LoVo (cell line): ENCODE measurements at places on chromosomes 3 and 15.

DNA sequence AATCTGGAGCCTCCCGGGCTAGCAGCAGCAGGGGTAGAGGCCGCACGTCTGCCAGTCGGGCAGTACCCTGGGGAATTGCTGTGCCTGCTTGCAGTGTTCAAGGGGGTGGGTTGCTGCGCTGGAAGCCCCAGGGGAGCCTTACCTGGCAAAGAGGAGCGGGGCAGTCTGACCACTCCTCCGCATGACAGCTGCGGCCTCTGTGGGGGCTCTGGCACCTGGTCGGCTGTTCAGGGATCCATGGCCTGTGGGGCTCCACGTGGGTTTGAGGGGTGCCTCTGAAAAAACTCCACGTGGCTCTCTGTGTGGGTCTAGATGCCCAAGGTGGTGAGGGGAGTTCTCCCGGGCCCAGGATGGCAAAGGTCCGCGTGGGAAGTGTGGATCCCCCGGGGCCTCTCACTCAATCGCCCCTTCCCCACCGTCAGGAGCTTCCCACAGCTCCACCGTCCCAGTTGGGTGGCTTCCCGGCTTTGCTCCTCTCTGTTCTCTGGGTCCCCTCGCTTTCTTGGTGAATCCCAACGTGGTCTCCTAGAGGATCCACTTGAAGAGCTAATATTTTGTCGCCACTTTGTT is 184.5 kb downstream of the EFHB start:
- no peak for DNase-seq

DNA sequence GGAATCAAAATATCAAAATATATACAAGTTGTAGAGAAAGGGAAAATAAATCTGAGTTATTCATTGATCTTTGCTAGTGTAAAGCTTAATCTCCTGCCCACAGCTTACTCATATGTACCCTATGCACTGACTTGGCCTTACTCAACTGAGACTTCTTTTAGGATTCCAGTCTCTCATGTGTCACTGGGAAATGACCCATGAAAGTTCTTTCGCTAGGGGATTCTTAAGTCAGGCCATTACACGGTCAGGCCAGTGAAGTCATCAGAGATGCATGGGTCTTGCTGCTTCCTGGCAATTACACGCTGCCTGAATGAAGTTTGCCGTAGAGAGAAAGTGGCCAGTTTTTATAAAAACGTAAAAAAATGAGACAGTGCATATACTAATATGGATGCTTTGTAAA is 20.7 kb upstream of the LPP start:
- DNase-seq, result no peak

DNA sequence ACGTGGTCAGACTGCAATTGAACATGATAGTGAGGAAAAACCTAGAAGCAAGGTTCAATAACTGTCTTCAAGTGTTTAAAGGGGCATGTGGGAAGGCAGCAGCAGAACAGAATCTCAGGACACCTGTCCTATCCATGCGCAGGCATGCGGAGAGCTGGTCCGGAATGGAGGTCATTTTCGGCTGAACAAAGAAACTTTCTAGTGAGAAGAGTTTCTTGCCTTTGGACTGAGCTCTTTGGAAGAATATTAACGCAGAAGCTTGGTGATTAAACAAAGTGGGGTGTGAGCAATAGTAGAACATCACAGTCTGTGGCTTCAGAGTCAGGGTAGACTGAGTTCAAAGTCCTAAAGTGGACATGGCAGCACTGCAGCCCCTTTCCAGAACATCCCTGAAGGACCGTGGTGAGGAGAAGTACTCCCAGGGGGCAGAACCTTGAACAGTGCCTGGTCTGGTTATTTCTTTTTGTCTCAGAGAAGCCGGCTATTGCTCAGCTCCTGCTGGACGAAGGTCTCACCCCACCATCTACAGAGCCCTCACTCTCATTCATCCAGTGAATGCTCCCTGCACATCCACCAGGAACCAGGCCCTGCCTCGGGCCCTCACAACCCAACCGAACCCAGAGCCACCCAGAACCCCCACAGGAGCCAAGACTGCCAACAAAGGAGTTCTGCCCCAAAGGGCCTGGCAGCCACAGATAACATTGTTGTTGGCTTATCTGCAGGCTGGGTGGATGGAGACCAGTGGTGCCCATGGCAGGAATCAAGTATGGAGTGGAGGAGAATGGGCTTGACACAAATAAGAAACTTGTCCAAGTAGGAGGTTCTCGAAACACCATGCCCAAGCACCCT is 2.8 kb upstream of the SSUH2 start:
- no peak for DNase-seq

DNA sequence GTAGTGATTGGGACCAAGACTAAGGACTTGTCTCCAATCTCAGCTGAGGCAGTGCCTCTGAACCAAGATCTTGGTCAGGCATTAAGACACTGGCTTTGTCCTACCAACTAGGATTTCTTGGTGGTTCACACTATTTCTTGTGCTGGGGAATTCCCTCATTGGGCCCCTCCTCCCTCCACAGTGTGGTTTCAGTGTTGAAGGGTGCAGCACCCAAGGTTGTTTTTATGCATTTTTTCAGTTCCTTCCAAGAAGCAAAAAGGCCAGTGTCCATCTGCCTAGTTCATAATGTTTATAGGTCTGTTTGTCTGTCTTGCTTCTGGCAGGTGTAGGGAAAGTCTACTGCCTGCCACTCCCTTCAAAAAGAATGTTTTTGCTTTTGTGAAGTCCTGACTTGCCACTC is 10.6 kb upstream of the ITPKA start:
- no peak for DNase-seq

DNA sequence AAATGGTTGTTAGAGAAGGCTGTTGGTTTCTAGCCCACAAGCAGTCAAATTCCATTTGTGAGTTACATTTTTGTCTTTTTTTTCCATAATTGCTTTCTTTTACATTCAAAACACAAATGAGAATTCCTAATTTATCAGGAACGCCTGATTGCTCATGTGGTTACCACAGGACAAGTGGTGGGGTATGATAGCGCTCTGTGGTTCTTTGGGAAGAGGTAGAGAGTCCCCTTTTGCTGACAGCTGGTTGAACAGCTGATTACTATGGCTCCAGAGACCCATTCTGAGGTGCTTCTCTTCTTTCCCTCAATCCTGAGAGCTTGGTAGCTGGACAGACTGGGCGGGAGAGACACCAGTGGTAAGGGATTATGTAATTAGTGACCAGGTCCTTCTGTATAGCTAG is 24.4 kb downstream of the CNOT10 start:
- no peak for DNase-seq

DNA sequence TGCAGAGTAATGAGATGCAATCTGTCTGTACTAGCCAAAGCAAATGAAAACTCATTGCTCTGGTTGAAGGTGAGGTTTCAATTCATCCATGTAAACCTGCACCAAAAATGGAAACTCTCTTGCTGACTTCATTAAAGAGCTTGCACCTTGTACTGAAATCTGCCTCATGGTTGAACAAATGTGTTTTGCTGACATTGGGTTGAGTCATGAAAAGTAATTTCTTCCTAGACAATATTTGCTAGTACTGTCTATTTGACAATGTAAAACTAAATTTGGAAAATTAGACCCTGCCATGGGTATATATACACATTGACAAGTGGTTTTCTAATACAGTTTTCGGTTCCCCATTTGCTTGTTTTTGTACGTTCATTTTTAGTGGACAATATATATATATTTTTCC is 33.3 kb downstream of the RYR3 start:
- DNase-seq, result no peak

DNA sequence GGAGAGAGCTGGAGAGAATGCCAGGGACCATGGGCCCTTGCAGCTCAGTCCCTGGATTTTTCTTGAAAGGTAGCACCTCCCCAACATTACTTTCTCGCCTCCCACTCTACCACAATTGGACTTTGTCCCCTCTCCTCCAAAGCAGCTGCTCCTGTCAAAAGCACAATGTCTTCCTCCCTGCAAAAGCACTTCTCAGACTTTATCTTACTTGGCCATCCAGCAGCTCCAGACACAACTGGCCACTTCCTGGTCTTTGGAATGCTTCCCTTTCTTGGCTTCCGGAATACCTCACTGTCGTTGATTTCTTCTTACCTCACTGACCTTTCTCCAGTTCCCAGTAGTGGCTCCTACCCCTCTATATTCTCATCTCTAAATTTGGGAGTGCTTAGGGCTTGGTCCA is 134.6 kb upstream of the PROK2 start:
- no peak for DNase-seq

- peak; percentile 87 for DNase-seq
Measured at GRCh38 chr15:45456212-45457106, 66.1 kb downstream of the SLC30A4 start.

DNA sequence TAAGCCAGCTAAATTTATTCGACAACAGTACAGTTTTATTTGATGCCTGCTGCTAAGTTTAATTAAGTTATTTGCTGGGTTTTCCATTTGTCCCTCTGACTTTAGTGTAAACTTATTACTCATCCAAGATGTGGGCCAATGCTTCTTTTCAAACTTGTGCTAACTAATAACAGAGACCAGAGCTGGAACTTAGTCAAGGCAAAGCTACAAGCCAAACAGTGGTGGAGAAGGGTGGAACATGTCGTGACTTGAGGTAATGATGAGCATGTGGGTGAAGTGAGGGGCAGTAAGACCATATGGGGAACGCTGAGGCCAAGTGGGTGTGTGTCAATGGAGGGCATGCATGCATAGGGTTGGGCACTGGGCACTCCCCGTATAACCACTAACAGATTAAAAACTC is 63.9 kb downstream of the NMD3 start:
- DNase-seq, result no peak

GRCh38 chr15:94029495-94029894 is 201.9 kb upstream of the MCTP2 start:
- no peak for DNase-seq

DNA sequence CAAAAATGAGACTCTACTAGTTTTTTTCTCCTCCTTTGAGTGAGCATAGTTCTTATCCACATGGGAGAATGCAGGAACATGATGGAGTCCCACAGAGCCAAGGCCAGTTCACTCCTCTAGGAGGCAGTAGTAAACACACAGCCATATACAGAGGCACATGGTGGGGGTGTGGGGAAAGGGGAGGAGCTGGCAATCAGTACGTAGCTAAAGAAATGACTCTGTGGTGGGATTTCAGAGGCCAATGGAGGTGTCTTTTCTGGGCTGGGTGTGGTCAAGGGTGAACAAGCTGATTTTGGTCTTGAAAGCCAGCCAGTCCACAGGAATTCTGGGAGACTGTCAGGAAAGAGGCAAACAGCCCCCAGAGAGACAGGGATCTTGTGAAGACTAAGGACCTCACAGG is 6.6 kb upstream of the RAB11A start:
- peak; percentile 20 for DNase-seq

DNA sequence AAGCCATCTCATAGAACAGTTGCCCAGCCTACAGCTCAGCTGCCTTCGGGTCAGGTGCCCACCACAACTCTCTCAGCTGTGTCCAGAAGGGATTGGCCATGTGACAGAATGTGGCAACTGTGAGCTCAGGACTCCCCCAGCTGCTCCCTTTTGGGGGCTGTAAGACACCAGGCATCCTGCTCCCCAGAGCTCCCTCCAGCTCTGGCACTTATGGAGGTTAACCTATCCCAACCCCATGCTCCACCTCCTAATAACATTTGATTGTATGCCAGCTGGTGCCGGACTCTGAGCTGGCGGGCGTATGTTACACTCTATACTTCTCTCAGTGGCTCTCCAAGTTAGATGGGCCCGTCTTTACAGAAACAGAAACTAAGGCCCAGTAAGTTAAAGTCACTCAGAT is 222.8 kb downstream of the FAM43A start:
- no peak for DNase-seq

DNA sequence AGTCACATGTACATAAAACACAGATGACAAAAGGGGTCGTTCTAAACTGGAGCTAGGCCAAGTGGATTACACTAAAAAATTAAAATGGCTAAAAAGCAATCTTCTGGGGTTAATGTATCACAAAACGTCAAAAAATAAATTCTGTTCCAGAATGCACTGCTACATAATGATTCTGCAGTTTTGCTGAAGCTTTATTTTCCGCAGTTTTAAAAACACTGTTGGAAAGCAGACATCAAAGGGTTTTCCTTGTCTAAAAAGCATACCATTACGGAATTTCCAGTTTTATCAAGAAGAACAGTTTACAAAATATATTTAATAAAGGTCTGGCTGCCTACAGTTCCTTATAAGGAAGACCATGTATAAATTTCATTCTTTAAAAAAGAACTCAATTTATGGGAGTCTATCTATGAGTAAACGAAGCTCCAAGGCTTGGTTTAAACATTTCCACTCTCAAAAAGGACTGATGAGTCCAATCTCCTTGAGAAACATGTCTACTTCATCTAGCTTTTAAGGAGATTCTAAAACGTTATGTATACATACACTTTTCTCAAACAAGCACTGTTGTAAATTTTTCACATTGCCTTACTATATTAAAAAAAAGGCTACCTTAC is 1.3 kb downstream of the DMXL2 start:
- no peak for DNase-seq

GRCh38 chr15:57738734-57739237 is 32.3 kb downstream of the POLR2M start:
- no peak for DNase-seq

DNA sequence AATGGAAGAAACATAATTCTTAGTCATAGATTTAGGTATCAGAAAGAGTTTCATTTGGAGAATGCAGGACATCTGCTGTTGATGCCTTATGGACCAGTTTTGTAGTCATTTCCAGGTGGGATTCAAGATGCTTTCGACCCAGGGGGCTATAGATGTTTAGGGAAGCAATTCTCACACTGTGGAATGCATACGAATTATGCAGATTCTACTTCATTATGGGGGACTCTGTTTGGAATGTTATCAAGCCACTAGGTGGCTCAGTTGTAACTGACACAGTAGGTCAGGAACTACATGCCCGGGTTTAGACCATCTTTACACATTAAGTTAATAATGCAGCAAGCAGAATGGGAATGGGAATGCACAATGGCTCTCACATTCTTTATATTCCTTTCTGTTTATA is 1359.8 kb downstream of the ZPLD1 start:
- DNase-seq, result no peak

DNA sequence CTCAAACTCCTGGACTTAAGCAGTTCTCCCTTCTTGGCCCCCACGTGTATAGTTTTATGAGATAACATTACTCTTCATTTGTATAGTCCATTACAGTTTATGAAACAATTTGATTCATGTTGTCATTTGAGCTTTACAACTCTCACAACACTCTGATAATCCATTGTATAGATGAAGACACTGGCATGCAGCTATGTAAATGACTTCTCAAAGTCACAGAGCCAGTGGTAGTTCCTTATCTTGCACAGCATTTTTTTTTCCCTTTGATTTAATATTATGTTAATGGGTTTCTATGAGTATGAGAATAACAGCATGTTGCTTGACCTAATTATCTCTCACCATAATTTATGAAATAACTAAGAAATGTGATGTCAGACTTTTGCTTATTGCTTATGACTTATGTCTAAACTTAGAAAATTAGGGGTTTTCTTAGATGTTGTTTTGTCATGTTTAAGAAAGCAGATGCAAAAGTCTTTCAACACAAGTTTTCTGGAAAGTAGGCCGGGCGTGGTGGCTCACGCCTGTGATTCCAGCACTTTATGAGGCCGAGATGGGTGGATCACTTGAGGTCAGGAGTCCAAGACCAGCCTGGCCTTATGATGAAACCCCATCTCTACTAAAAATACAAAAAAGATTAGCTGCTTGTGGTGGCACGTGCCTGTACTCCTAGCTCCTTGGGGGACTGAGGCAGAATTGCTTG is 13.3 kb downstream of the VPS8 start:
- DNase-seq, result peak; percentile 27
